NCI-H510A treated with DMSO at 0.1 percent for 48 hours (cell line): ENCODE measurements at places on chromosomes 7 and 10.

- DNase-seq, result no peak
Observed at GRCh38 chr7:35465791-35466336, 212.0 kb upstream of the TBX20 start.

DNA sequence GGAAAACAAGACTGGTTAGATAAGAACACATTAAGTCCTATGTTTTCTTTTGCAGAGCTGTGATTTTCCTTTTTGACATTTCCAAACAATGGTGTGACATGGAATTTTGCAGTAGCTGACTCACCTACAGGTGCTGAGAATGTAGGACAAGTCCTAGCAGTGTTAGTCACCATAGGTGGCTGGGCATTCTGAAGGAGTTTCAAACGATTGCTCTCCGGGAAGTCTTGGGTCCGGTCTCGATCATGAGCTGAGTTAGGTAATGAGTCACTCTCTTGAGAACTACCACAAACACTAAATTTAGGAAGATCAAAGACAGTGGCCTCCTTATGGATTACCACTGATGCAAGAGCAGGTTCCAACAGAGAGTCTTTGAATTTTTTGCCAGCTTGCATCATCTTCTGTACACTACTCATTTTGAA, 3.6 kb downstream of the FIGNL1 start:
- DNase-seq, result no peak

DNA sequence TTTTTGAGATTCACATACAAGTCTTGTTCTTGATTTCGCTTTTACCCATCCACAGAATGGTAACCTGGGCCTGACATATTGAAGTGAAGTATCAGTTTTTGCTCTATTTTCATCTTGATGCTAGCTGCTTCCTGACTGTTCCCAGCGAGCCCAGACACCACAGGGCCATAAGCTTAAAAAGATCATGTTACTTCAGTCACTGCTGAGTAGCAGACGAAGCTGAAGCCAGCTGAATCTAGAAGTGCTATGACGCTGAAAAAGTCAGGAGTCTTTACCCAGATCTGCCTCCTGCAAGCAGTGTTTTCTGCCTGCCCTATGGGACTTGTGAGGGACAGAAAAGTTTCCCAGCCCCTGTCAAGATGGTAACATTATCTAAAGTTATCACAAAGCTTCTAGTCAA, 2.7 kb upstream of the PRXL2A start:
- DNase-seq, result peak; percentile 69

- no peak for DNase-seq
Observed at GRCh38 chr10:22250897-22251660, 33.3 kb upstream of the EBLN1 start.

GRCh38 chr10:506451-507354, 182.8 kb downstream of the DIP2C start:
- DNase-seq, result no peak

DNA sequence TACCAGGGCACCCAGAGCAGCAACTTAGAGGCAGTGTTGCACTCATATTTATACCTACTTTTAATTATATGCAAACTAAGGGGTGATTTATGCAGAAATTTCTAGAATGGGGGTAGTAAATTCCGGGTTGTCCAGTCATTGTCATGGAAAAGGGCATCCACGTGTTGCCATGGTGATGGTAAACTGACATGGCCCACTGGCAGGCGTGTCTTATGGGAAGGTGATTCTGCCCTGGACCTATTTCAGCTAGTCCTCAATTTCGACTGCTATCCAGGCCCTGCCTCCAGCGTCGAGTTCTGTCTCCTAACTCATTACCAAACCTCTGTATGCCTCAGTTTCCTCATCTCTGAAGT, 12.8 kb downstream of the SNX8 start:
- DNase-seq, result no peak

DNA sequence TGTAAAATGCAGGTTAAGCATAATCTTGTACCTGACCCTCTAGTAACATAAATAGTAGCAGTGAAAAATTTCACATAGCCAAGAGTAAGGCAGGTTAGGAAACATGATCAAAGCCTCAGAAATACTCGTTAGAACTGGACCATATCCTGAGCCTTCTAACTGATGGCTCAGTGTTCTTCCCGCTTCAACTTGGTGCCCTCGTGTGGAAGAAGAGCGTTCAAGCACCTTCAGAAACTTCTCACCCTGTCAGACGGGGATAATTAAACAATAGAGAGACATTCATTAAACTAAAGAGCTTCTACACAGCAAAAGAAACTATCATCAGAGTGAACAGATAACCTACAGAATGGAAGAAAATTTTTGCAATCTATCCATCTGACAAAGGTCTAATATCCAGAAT, 124.5 kb downstream of the MYOF start:
- DNase-seq, result peak; percentile 63

- no peak for DNase-seq
Observed at GRCh38 chr7:85673876-85674275, 487.0 kb upstream of the SEMA3D start.

- no peak for DNase-seq
Observed at GRCh38 chr7:117640465-117640864, 160.6 kb downstream of the CFTR start.

DNA sequence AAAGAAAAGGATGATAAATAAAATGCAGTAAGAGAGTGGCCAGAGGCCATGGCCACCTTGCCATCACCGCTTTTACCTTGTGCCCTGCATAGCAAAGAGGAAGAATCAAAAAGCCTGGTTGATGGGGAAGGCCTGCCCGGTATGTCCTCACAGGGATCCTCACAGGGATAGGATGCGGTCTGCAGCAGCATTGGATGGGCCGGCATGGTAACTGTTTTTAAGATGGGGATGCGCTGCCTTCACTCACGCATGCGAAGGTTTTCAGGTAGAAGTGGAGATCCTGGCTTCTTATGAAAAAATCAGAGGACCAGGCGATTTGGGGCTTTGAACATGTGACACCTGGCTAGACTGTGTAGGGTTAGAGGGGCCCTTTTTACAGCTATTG, 12.5 kb downstream of the PNLIPRP2 start:
- no peak for DNase-seq

- no peak for DNase-seq
Observed at GRCh38 chr10:94571081-94571480, 25.5 kb downstream of the HELLS start.

GRCh38 chr7:91496251-91496820, 232.1 kb downstream of the FZD1 start:
- DNase-seq, result no peak

GRCh38 chr10:130777507-130778165, 533.9 kb downstream of the TCERG1L start:
- DNase-seq, result no peak

DNA sequence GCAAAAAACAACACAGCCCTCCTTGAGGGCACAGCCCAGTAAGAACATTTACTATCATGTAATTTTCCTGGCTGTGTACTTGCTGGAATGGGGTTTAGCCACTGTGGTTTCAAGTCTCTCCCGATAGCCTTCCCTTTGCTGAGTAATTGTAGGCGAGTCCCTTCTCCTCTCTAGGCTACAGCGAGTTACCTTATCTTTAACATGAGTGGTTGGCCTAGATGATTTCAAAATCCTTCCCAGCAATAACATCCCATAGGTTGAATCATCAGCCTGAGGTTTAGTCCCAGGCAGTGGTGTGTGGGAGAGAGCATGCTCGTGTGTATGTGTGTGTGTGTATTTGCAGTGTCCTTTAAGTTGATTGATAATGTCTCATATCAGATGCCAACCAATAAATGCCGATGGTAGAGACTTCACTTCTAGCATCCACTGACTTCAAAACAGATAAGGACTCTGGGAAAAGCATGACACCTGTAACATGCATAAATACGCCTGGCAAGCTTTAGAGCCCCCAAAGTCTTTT, 142.9 kb upstream of the ZMIZ1 start:
- no peak for DNase-seq

- DNase-seq, result no peak
Observed at GRCh38 chr10:96230527-96230926, 40.8 kb downstream of the BLNK start.

DNA sequence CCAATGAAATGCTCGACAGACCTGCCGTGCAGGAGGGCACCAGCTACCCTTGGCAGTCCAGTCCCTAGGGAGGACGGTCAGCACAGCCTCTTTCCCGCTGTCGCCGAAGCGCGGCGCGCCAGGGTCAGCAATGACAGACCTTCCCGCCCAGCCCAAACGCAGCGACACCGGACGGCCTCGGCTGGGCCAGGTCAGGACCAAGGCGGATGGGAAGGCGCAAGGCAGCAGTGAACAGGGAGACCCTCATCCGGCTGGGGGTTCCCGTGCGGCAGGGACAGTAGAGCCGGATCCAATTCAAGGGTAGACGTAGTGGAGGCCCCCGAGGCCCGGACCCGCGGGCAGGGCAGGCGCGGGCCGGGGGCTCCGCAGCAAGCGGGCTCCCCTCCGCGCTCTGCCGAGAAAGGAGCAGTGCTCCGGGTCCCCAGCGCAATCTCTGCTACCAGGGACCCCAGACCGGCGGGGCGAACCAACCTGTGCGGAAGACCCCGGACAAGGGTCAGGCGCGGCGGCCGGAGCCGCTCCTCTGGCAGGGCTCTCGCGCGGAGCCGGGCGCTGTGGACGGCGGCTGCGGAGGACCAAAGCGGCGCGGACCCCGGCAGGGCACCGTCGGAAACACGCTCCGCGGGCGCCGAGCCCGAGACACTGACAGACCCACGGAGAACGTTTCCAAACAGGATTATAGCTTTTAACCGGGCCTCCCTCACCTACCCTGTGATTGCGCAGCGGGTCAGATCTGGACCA, at the start of gene SEC31B:
Gene SEC31B (minus strand): TSS at position 551 of the 741 bp plus-strand sequence. CDS start 2,909 bp downstream, outside the sequence.
- DNase-seq, result peak; percentile 47

- no peak for DNase-seq
Observed at GRCh38 chr7:71900556-71900955, 511.6 kb downstream of the CALN1 start.

DNA sequence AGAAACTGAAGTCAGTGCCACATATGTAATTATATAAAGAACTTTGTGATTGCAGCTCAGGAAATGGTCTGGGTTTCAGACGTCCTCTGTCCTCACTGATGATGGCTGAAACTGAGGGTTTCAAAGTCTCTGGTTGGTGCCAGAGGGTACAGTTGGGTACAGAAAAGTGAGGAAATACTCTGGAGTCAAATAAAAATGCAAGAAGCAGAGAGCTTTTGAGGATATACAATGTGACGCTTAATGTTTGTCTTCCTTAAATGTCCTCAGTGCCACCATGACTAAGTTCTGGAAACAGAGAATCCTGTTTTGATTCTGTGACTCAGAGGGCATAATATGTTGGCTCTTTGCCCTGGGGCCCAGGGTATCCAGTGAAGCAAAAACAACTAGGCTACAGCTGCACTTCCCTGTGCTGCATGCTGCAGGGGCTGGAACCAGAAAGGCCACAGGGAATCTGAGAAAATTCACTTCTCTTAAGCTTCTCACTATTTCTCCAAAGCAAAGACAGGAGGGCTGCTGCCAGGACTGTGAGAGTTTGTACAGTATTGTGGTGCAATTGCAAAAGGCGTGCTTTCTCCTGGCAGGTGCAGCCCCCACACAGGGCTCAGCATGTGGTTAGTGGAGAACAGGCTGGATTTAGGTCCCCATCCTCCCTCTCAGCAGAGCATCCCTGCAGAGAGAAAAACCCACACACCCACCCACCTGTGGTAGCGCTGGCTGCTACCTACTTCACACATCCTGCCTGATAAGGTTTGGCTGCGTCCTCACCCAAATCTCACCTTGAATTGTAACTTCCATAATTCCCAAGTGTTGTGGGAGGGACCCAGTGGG, 169.5 kb upstream of the SVIL start:
- DNase-seq, result peak; percentile 12

GRCh38 chr7:29587195-29587808, 23.7 kb downstream of the PRR15 start:
- DNase-seq, result no peak

DNA sequence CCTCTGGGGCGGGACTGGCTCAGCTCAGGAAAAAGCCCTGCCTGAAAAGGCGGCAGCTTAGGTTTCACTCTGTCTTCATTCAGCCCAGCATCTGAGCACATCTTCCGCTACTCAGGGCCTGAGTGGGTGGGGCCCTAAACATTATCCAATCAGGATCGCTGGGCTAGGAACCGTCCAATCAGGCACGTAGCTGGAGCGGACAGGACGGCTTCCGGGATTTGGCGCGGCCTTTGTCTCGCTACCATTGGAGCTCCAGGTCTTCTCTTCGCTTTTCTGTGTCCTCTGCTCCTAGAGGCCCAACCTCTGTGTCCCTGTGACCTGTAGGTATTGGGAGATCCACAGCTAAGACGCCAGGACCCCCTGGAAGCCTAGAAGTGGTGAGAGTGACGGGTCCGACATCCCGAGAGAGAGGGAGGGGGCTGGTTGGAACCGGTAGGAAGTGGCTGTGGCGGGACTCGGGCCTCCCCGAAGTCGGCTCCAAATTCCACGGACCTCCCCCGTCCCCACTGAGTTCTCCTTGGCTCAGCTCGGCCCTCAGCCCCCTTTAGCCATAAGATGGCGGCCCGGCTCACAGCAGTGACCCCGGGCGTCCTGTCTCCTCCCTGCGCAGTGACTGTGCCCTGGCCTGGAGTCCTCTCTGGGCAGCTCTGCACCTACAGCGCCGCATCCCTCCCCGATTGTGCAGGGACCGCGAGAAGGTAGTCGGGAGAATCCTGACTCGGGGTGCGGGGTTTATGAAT, 99.1 kb downstream of the ZNF680 start:
- DNase-seq, result peak; percentile 15

DNA sequence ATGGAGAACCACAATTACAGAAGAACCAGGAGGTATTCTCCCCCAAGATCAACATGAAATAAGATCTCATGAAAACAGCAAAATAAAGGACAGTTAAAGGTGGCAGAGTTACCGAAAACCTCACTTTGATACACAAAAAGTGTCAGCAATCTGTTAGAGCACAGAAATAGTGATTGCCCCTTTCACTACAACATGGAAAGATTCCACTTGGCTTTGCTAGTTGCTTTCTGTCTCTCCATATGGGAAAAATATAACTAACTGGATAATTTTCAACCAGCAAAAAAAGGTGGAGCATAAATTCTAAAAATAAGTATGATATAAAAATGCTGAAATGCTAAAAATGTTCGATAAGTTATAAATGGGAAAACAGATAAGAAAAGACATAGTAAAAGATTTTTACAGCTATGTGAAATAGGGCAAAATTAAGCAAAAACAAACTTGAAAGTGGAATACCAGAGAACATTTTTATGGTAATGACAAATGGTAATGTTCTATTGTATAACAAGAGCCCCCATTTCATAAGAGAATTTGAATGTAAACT, 90.2 kb downstream of the GPR85 start:
- no peak for DNase-seq

DNA sequence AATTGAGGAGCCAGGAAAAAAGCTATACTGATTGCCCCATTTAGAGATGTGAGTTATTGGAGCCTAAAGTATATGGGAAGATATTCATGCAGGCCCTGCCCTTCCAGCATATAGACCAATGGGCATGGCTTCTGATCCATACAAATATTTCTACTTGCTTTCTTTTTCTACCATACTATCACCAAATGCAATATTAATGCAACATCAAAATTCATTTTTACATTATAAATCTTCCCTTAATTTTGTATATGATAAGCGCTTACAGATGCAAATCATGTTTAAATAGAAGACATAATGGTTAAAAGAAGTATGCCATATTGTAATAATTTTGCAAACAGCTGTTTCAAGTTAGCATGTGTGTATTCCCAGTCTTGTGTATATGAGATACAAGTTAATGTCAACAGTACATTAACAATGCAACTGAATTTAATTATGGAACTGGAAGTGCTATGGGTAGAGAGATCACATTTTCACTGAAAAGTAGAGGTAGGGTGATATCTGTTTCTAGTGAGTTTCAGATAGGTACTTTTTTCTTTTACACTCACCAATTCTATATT, 24.6 kb upstream of the WNT16 start:
- no peak for DNase-seq

- peak; percentile 36 for DNase-seq
Observed at GRCh38 chr10:121526801-121527221, 71.4 kb downstream of the FGFR2 start.

GRCh38 chr10:70669015-70669414, 3.3 kb upstream of the ADAMTS14 start:
- peak; percentile 84 for DNase-seq

- DNase-seq, result no peak
Observed at GRCh38 chr10:86072413-86072812, 294.2 kb downstream of the GRID1 start.
